ENCODE measurements at places on chromosomes 5 and 9. TPM values are rescaled to one million over a fixed set of nuclear protein-coding genes. Genes with fewer than 3 reads are reported as not detected.

The CEP120 gene
- total RNA-seq: 47.9 TPM

- DNase-seq: no peak
These were observed 223.3 kb downstream of the SEC61B start for GRCh38 chr9:99445371-99445891.

- no peak for DNase-seq
These were observed 85.8 kb downstream of the MRPS27 start for GRCh38 chr5:72234265-72234700.

- DNase-seq: no peak
These were observed 98.0 kb downstream of the RASGRF2 start for GRCh38 chr5:81058121-81058520.

DNA sequence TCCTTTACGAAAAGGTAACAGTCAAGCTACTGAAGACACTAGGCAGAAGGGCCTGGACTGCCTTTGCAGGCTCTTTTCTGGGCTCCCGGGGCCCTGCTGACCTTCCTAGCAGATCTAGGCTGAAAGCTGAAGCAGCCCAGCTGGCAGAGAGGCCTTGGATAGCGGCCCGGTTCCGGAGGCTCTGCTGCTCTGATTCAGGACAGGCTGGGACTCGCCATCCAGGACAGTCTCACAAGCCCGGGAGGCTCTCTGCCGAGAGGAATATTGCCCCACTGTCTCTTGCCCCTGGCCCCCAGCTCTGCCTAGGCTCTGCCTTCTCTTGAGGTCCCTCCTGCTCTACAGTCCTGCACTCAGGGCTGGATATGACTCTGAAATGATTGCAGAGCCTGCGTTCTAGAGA lies 67.8 kb downstream of the PSD2 start:
- no peak for DNase-seq
